ENCODE measurements at places on chromosomes 5 and 9.

DNA sequence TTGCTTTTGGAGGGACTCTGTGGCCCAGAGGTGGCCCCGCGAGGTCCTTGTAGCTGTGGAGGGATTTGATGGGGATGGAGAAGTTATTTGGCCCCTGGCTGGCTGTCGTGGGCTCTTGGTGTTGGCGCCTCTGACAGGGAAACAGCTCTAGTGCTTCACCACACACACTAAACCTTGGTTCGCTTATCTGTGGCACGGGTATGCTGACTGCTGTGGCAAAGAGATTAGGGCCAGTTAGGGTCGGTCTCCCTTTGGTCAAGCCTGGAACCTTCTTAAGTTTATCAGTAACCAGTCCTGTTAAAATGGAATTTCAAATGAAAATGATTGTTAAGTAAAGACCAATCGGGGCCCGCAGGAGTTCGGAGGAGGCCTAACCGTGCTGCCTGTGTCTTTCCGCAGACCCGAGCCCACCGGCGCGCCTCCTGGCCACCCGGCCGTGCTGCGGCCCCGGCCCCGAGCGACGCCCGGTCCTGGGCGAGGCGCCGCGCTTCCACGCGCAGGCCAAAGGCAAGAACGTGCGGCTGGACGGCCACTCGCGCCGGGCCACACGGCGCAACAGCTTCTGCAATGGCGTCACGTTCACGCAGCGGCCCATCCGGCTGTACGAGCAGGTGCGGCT lies 28.4 kb downstream of the NEURL1B start:
- no peak for DNase-seq

DNA sequence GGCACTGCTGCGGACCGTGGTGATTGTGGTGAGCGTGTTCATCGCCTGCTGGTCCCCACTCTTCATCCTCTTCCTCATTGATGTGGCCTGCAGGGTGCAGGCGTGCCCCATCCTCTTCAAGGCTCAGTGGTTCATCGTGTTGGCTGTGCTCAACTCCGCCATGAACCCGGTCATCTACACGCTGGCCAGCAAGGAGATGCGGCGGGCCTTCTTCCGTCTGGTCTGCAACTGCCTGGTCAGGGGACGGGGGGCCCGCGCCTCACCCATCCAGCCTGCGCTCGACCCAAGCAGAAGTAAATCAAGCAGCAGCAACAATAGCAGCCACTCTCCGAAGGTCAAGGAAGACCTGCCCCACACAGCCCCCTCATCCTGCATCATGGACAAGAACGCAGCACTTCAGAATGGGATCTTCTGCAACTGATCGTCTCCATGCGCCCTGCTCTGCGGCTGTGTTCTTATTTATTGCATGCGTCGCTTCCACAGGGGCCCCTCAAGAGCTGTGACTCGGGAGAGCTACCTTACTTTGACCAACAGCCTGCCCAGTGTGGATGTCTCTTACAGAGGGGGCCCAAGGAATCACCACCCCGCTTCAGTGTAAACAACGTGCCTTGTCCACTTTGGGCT lies 10.8 kb downstream of the S1PR3 start:
- no peak for DNase-seq

- no peak for DNase-seq
Observed at GRCh38 chr9:24553183-24553552, 7.5 kb upstream of the IZUMO3 start.

GRCh38 chr9:126591922-126592321 lies 21.8 kb upstream of the LMX1B start:
- DNase-seq, result no peak

DNA sequence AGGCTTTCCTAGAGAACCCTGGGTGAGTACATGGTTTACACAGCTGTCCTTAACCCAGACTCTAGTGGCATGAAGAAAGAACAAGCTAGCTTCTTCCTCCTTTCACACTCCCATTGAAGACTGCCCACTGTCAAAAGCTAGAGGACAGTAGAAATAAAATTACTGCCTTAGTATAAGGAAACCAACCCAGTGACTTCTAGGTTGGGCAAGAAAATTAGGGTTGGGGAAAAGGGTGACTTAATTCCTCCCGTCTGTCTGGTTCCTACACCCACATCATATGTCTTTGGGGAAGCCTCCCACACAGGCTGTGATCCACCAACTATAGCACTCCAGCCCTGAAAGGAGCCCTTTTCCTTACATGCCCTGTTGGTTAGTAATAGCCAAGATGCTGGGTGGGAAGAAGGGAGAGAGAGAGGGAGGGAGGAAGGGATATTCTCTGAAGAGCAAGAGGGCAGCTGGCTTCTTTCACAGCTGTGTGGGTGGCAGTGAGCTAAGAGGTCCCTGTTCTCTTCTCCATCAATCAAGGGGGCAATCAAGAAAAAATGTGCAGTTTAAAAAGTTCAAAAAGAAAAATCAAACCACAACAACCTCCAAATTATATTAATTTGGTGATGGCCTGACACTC lies 21.7 kb downstream of the HBEGF start:
- no peak for DNase-seq

DNA sequence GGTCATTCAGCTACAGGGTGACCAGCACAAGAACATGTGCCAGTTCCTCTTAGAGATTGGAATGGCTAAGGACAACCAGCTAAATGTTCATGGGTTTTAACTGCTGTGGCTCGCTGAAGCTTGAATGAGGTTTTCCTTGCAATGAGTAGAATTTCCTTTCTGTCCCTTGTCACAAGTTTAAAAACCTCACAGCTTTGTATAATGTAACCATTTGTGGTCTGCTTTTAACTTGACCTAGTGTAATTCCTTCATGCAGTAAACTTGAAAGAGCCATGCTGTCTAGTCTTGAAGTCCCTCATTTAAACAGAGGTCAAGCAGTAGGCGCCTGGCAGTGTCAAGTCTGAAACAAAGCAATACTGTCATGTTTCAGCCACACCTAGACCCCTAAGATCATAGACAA lies 181.3 kb upstream of the DMRT1 start:
- no peak for DNase-seq

DNA sequence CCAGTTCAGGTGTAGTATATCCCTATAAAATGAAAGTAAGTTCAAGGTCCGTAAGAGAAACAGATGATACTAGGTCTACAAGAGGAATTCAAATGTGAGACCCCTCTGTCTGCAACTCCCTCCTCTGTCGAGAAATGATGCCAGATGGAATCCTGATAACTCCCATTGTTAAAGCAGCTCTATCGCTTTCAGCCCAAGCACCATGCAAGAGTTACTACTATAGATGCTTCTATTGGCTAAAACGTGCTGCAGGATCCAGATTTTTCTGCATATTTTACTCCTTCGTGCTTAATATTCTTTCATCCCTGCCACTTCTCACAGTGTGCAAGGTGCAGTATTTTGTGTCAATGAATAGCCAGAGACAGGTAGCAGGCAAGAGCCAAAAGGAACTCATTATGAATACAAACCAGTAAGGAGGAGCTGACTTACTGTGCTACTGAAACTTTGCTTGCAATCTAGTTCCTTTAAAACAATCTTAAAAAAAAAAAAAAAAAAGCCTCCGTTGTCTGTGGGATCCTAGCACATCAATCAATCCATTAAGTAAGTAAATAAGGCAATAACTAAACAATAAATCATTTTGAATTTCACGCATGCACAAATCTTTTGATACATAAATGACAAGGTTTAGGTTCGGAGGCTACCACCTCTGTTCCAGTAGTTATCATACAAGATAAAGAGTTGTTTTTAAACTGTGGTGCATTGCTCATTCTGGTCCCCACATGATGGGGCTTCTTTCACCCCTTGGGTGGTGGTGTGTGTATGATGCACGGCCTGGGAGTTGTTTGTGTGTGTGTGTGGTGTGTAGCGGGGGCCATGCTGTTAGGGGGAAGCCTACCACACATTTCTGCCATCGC lies 151.1 kb upstream of the MPDZ start:
- DNase-seq, result no peak

DNA sequence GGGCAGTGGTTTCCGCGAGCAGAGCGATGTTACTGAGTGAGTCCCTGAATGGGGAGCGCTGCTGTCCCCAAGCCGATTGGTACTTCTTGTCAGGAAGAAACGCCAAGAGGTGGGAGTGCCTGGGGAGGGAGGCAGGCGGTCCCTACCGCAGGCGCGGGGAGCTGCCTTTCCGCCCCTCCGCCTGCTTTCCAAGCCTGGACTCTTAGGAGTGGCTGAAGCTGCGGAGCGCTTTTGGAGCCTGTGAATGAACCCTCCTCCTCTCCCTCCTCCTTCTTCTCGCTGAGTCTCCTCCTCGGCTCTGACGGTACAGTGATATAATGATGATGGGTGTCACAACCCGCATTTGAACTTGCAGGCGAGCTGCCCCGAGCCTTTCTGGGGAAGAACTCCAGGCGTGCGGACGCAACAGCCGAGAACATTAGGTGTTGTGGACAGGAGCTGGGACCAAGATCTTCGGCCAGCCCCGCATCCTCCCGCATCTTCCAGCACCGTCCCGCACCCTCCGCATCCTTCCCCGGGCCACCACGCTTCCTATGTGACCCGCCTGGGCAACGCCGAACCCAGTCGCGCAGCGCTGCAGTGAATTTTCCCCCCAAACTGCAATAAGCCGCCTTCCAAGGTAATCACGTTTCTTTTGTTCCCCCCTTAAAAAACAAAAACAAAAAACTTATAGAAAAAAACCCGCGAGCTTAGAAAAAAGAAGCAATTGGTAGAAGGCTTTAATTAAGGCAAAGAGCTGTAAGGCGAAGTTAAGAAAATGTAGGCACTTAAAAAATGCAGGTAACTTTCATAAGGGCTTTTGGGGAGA lies at the start of gene VCAN:
Gene VCAN (plus strand): TSS at position 340 of the 808 bp plus-strand sequence. CDS start 11,775 bp downstream, outside the sequence.
- DNase-seq, result no peak

GRCh38 chr5:34034534-34035327 lies 8.3 kb downstream of the C1QTNF3 start:
- DNase-seq, result no peak

GRCh38 chr5:173452119-173452905 lies 124.1 kb upstream of the STC2 start:
- no peak for DNase-seq

GRCh38 chr5:114362977-114363761 lies 1.3 kb downstream of the KCNN2 start:
- DNase-seq, result no peak

DNA sequence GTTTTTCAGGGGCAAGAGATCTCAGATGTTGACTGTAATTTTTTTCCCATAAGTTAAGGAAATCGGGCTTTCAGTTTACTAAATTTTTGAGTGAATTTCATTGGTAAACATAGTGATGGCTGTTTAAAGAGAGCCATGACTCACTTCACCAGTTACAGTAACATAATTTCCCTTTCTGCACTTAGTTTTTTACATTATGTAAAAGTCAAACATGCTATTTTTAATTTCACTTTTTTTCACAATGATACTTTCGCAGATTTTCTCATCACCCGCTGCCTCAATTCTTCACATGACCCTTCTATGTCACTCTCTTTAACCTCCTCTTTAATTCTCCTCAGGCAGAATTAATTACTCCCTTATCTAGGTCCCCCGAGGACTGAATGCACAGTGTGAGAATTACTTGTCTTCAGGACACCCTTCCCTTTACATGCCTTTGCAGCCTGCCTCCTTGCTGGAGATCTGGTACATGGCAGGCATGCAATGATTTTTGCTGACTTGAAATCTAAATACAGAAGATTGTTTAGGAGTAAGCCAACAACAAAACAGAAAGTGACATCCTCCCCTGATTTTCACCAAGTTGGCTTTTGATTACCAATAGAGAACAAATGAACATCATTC lies 217.5 kb upstream of the S1PR3 start:
- no peak for DNase-seq

GRCh38 chr9:129481810-129482511 lies 138.9 kb downstream of the C9orf50 start:
- DNase-seq, result no peak

DNA sequence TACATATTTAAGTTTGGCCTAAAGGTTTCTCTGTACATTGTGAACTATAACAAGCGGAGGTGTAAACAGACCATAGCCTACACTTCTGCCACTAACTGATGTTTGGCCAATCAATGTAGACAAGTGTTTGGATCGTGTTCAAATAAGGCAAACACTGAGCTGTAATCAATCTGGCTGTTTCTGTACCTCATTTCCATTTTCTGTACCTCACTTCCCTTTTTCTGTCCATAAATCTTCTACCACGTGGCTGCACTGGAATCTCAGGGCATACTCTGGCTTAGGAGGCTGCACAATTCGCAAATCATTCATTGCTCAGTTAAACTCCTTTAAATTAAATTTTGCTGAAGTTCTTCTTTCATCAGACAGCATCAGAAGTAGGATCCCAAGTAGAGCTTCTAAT lies 140.9 kb downstream of the SLC25A46 start:
- no peak for DNase-seq

- no peak for DNase-seq
Observed at GRCh38 chr5:115297031-115297430, 577 bp upstream of the CCDC112 start.

- no peak for DNase-seq
Observed at GRCh38 chr5:77629509-77630113, 8.9 kb downstream of the OTP start.

- no peak for DNase-seq
Observed at GRCh38 chr5:149274939-149275338, 3.3 kb downstream of the AFAP1L1 start.

DNA sequence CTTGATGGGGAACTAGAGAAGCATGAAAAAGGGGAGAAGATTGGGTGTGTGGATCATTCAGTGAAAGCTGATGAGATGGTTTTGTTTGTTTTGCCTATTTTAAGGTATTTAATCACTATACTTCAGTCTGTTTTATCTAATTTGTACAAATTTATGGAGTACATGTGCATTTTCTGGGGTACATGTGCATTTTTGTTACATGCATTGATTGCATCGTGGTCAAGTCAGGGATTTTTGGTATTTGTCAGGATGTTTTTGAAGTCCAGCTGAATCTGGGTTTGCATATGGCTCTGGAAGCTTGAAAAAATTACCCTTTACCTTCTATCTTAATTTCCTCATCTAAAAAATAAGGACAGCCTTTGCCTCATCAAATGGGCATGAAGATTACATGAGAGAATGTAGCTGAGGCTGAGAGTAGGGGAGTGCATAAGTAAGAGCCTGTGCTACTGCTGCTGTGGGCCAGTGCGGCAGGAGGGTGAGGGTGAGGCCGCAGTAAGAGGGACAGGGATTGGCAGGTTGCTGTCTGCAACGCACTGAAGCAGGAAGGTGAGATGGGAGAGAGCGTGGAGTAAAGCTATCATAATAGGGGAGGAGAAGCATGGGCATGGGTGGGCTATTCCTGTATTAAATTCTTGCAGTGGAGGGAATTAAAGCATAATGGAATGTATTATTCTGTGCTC lies 139.8 kb downstream of the NPR3 start:
- DNase-seq, result no peak

DNA sequence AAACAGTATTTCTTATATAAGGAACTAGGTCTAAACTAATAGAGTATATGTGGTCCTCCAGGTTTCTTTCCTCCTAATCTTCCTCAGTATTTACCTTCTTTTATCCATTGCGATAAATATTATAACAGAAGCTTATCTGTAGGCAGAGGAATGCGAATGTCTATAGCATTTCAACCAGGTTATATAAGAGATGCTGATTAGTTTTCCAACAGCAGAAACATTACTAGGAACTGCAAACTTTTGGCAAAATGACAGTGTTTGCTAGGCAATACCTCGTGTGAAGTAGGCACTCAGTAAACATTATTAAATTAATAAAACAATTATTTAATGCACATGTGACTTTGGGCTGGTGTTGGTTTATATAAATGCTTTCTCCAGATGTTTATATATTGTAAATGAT lies 206.5 kb downstream of the GABRB2 start:
- DNase-seq, result no peak

GRCh38 chr5:73066466-73066865 lies 53.9 kb upstream of the TMEM171 start:
- no peak for DNase-seq

GRCh38 chr5:68406767-68407241 lies 191.2 kb downstream of the PIK3R1 start:
- DNase-seq, result no peak

Data from pulmonary artery endothelial cell (primary cell).